ENCODE measurements at places on chromosomes 1 and 21.

DNA sequence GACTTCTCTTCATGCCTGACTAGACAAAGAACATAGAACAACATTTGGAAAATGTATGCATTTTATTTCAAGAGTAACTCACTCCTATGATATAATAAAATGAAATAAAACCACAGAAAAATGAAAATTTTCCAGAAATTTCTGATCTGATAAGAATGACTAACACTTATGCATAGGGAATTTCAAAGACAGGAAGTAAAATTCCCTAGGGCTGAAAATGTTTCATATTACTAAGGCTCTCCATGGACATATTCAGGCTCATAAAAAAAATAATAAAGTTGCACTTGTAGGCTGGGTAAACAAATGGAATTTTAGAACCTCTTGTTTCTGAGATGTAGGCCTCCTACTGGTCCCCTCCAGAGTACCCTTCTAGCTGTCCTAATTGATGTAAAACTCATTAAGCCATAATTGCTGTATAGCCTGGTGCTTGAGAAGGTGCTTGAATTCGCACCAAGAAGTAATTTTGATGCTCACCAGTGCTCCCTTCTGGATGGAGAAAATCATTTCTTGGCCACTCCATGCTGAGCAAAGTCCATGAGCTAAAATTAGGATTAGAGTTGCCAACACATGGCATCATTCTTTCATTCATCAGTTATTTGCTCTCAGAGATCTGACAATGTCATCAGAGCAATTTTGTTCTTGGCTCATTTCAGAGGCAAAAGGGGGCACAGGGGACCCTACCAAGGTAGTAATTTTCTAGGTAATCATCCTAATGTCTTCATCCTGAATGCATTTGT lies 641.0 kb upstream of the CAMK1G start:
- DNase-seq = no peak

GRCh38 chr1:1614954-1615255 lies 395 bp upstream of the MIB2 start:
- no peak for DNase-seq

GRCh38 chr21:23812485-23812884 lies 1794.8 kb downstream of the MRPL39 start:
- no peak for DNase-seq

GRCh38 chr1:41658431-41659158 lies 174.1 kb upstream of the EDN2 start:
- no peak for DNase-seq

DNA sequence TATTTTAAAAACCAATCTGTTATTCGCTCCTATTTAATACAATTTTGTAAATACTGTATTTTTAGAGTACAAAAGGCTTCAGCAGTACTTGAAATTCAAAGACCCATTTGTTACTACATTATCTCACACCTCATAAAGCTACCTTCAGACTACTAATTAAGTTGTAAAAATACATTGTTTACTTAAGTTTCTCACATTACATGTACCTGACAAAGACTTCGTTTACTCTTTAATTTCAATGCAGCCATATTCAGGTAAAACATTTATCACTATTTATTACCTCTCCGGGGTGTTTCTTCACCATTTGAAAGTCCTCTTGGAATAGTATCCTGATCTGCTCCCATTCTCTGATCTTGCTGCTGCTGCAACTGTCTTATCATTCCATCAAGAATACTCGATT lies 55.2 kb downstream of the BRWD1 start:
- DNase-seq = no peak

GRCh38 chr1:42887366-42887765 lies 41.0 kb downstream of the ZNF691 start:
- no peak for DNase-seq

DNA sequence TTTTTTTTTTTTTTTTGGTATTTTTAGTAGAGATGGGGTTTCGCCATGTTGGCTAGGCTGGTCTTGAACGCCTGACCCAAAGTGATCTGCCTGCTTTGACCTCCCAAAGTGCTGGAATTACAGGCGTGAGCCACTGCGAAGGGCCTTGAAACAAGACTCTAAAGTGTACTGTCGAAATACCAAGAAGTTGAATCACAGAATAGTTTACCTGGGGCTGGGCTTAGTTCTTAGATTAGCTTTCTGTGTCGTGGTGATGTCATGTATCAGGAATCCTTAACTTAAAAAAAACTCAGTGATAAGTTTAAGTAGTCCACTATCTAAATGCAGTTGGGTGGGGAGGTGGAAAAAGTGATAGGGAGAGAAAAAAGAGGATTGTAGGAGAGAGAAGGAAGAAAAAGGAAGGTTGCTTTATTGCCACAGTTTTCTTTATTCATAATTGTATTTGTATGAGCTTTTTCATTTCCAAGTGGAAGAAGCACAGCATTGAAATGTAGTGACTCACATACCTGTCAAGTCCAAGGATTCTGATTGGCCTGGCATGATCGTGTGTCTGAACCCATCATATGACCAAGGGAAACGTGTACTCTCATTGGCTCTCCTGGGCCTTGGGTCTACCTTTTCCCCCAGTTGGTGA lies 13.4 kb downstream of the ITSN1 start:
- peak; percentile 74 for DNase-seq

DNA sequence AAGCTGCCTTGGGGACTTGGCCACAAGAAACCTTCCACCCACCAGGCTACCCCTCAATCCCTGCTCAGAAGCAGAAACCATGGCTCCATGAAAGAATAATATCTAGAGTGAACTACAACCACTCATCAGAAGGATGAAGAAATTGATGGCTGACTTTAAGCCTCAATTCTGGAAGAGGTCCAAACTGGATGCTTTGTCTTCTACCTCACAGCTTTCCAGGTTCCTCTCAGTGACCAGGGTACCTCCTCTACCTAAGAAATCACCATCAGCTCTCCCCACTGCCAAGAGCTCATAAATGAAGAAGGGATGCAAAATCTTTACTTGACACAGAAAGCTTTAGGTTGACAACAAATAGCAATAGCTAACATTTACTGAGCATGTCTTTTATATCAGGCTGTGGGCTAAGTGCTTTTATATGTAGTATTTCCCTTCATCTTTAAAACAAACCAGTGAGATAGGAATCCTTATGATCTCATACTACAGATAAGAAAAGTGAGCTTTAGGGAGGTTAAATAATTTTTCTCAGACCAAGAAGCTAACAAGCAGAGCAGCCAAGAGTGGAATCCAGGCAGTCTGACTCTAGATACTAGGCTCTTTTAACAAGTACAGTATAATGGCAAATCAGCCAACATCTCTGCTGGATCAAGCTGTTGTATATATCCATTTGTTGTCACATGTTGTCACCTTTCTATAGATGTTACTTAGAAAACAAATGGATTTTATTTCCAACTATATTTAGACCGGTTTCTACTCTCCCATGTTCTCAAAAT lies 243.0 kb upstream of the SGIP1 start:
- DNase-seq = no peak

- DNase-seq = no peak
Observed at GRCh38 chr1:83017276-83017675, 981.7 kb downstream of the TTLL7 start.

GRCh38 chr21:41681348-41681801 lies 85.5 kb downstream of the RIPK4 start:
- no peak for DNase-seq

DNA sequence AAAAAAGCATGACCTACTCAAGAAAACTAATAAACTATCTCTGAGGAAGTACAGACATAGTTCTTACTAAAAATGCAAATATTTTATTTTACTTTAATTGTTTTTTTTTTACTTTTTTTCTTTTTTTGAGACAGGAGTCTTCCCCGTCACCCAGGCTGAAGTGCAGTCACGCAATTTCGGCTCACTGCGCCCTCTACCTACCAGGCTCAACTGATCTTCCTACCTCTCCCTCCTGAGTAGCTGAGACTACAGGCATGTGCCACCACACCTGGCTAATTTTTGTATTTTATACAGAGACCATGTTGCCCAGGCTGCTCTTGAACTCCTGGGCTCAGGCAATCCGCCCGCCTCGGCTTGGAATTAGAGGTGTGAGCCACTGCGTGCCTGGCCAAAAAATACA lies 1263.1 kb downstream of the KCNT2 start:
- peak; percentile 25 for DNase-seq

GRCh38 chr21:45071874-45072737 lies 2.3 kb upstream of the ADARB1 start:
- no peak for DNase-seq

- peak; percentile 81 for DNase-seq
Observed at GRCh38 chr21:39612233-39613040, at the start of gene B3GALT5. Gene B3GALT5, plus strand, starts transcription at chr21:39612940. Its CDS starts 47,620 bp downstream, at chr21:39660560.

DNA sequence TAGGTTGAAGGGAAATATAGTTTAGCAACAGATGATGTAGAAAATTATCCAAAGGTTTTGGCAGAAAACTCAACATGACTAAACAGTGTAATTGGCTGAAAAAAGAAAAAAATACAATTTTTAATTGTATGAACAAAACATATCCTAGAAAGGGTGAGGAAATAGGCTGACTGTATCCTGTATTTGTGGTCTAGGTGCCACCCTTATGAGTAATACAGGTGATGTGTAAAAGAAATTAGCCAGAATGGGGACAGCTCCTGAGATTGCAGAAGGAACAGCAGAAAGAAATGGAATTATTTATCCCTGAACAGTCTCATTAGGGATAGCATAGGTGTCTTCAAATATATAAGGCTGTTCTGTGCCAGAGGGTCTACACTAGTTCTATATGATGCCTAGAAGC lies 24.6 kb downstream of the DNASE2B start:
- DNase-seq = no peak

DNA sequence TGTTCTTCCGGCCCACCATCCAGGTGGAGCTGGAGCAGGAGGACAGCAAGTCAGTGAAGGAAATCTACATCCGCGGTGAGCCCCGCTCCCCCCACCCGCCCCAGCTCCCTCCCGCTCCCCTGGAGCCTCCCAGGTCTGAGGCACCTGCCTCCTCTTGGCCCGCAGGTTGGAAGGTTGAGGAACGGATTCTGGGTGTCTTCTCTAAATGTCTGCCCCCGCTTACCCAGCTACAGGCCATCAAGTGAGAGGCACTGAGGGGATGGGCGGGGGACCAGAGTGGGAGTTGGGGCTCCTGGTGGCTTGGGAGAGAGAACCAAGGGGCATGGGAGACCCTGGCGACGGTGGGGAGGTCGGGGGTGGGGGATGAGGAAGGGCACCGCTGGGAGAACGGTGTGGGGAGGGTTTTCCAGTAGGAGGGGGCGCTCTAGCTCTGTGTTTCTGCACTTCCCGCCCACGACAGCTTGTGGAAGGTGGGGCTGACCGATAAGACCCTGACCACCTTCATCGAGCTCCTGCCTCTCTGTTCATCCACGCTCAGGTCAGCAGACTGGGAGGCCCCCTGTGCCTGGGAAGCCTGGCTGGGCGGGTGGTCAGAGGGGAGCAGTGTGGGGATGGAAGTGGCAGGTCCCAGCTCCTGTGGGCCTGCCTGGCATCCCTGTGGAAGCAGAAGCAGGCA lies 4.2 kb downstream of the LRRC71 start:
- no peak for DNase-seq

- no peak for DNase-seq
Observed at GRCh38 chr1:109492779-109493178, 1.1 kb upstream of the CYB561D1 start.

GRCh38 chr1:33274446-33274845 lies 18.2 kb downstream of the ZNF362 start:
- DNase-seq = no peak

- DNase-seq = no peak
Observed at GRCh38 chr21:45176141-45176540, 101.8 kb downstream of the ADARB1 start.

GRCh38 chr1:79839882-79840281 lies 833.4 kb upstream of the ADGRL4 start:
- DNase-seq = no peak

DNA sequence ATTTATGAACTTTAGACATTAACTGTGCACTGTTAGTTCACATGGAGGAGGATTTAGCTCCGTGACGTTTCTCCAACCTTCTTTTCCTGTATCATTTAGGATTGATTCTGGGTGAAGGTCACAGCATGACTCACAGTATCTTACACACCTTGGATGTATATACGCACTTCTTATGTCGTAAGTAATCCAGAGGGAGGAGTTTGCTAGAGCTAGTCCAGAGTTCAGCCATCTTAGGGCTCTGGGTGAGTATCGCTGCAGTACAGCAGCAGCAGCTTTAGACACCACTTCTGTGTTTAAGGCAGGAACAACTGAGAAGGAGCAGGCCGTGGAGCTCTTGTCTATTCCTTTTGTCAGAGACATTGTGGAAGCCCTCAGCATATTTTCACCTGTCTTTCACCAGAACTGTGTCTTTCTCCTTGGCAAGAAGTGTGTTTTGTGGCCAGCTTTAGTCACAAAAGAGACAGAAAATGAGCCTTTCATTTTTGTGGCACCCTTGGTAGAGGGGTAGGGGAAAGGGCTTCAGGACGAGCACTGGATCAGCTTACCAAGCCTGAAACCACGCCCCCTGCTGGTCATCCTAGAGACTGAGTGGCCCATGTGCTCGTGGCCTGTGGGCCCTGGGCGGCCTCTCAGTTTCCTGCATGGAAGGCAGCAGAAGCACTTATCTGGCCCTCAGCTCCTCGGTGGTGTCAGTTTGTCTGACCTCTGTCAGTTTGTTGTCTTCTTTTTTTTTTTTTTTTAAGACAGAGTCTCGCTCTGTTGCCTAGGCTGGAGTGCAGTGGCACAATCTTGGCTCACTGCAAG lies 64.0 kb downstream of the ADARB1 start:
- peak; percentile 90 for DNase-seq

GRCh38 chr1:25906644-25907300 lies 553 bp upstream of the STMN1 start:
- no peak for DNase-seq

DNA sequence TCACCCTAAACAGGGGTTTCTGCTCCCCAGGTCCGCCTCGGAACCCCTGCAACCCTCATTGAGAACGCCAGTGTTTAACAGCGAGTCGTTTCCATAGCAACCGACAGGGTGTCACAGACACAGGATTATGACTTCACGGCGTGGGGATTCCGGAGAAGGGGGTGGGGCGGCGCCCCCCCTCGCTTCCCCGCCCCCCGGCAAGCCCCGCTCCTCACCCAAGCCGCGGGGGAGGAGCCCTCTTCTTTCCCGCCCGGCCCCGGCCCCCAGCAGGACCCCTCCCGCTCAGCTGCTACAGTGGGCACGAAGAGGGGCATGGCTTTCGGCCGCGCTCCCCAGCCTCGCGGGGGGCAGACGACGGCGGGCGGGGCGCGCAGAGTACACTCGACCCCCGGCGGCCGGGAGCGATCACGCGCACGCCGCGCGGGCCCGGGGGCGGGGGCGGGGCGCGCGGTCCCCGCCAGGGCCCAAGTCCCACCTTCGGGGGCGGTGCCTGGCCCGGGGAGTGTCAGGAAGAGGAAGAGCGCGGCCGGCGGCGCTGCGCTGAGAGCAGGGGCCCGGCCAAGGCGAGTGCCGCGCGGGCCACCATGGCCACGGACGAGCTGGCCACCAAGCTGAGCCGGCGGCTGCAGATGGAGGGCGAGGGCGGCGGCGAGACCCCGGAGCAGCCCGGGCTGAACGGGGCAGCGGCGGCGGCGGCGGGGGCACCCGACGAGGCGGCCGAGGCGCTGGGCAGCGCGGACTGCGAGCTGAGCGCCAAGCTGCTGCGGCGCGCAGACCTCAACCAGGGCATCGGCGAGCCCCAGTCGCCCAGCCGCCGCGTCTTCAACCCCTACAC lies at the start of gene EFHD2:
Gene EFHD2 (plus strand): TSS at position 501 of the 835 bp plus-strand sequence. CDS start 84 bp downstream, at position 585.
- DNase-seq = no peak

GRCh38 chr1:227768125-227768439 lies 32.8 kb downstream of the SNAP47 start:
- no peak for DNase-seq

Measured in NT2/D1 (cell line).